Stimulated activated CD8-positive, alpha-beta memory T cell treated with anti-CD3 and anti-CD28 coated beads, Interleukin-7, amount 100 ng/mL, for 1 hour (primary cell): ENCODE measurements at places on chromosomes 11 and 22.

- DNase-seq: no peak
These were observed 13.1 kb downstream of the WNT11 start for GRCh38 chr11:76193219-76193618.

DNA sequence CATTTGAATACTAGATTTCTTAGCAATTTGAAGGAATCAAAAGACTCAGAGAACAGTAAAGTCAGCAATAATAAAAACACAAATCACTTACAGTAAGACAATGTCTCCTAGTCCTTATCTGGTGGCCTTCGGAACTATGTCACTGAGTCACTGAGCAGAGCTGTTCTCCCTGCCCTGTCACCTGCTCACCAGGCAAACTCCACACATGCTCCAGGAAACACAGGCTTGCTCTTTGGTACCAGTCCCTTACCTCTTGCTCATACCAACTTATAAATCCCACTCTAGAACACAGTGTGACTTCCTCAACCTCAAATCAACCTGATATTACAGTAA, 81.1 kb upstream of the CHRM4 start:
- no peak for DNase-seq

DNA sequence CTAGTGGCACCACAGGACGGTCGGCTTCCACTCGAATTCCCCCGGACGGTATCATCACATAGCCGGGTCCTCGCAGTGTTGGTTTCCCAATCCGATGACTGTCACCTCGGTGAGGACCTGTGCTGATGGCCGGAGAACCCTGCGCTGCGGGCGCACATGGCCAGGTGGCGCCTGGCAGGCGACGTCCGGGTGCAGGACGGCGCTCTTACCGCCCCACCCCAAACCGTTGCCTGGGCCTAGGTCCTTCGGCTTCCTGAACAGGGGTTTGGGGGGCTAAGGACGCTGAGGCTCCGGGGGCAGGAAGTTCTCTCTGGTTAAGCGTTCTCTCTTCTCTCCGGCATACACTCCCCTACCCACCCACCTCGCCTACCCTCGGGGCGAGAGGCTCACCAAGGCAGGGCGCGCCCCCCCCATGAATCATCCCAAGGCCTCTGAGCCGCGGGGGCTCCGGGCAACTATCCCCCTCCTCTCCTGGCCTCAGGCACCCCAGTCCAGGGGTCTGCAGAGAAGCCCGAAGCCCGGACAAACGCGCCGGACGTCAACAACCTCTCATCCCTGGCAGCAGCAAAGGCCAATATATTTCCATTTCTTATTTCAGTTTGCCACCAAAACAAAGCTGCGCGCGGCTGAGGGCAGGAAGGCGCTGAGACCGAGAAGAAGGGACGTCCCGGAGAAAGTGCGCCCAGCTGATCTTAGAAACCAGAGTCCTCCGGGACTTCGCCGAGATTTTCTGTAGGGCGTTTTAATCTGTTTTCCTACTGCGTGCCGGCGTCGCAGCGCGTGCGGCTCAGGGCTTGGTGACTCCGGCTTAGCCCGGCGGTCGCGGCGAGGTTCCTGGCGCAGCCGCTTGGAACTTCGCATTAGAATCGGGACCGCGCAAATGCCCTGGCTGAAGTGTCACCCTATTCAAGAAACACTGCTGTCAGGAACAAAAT, 5.6 kb downstream of the ALX4 start:
- DNase-seq: no peak

DNA sequence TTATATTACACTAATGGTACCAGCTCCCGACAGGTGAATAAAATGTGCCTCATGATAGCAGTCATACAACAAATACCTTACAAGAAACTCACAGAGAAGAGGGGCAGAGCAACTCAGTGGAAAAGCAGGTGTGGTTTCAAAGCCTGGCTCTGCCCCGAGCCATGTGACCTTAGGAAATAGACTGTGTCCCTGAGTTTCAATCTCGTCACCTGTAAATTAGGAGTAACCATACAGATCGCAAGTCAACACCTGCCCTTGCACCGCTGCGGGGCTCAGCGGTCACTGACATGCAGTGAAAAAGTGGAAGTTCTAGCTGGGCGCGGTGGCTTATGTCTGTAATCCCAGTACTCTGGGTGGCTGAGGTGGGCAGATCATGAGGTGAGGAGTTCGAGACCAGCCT, 11.9 kb upstream of the MRTFA start:
- no peak for DNase-seq

GRCh38 chr11:119433358-119433725, 10.4 kb upstream of the THY1 start:
- no peak for DNase-seq

DNA sequence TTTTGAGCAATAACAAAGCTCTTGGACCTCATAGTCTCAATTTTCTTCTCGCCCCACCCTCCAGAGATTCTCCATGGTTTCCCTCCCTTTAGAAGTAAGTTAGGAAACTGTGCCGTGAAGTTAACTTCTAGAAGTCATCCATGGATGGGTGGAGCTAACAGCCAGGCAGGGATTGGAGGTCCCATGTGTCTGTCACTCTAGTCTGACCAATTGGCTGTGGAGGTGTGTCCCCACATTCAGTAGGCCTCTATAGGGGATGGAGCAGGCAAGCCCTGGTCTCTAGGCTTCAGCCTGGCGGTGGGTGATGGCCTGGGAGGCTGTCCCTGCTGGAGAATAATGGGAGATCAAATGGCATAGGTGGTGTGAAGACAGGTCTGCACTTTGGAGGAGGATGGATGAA, 50.7 kb downstream of the TP53I11 start:
- DNase-seq: no peak

DNA sequence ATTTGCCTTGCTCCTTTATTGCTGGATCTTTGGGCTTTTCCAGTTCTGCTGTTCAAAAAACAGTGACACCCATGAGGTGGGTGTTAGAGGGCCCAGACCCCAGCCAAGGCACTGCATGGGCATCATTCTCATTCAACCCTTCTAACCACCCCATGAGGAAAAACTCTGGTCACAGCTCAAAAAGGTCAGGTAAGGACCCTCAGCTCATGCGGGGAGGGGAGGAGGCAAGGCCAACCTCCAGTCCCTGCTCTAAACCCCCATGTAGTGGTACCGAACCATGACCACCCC, 7.4 kb downstream of the GNB1L start:
- no peak for DNase-seq

DNA sequence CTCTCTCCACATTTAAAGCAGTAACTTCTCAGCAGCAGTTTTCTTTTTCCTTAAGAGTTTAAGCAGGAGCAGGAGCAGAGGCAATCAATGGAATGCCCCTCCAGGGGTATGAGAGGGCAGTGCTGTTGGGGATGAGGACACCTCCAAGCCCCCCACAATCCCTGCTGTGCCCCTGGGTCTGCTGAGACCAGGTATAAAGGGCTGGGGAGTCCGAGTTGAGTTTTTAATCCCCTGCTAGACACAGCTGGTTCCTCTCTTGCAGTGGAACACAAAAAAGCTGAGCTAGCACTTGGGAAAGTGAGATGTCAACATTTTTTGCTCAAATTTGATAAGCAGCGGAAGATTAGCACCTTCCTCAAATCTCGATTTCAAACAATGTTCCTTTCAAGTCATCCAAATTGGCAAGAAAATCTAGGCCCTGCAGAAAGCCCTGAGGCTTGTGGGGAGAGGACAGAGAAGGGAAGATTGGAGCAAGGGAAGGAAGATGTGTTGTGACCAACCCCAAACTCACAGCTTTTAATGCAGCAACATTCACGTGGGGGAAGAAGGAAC, 581.9 kb downstream of the SOX6 start:
- DNase-seq: no peak

DNA sequence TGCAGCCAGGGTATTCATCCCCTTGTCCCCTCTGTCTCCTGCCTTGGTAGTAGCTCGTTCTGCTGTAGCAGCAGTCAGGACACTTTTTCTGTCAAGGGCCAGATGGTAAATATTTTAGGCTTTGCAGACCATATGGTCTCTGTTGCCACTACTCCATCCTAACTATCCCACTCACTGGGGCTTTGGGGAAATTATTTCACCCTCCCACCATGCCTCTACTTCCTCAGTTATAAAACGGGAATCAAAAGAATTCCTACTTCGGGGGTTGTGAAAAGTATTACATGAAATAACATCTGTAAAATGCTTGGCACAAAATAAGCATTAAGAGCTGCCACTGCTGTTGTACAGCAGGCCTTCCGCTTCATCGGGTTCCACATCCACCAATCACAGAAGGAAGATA, 89.9 kb upstream of the LDLRAD3 start:
- no peak for DNase-seq

DNA sequence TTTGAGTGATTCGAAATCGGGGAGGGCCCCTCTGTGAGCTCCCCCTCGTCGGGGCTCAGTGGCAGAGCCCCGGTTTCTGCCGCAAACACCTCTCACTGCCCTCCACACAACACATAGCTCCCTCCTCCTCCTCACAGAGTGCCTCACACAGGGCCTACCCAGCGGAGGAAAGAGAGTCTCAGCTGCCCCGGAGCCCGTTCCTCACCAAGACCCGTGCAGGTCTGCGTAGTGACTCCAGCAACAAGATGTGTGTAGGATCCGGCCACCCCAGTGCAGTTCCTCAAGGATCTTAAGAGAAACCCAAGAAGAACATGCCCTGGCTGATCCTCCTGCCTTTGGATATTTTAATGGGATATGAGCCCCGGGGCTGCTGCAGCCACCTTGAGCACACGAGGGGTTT, 238.4 kb downstream of the BRD1 start:
- DNase-seq: no peak

- no peak for DNase-seq
These were observed 5.9 kb downstream of the GNG3 start for GRCh38 chr11:62713343-62713742.

DNA sequence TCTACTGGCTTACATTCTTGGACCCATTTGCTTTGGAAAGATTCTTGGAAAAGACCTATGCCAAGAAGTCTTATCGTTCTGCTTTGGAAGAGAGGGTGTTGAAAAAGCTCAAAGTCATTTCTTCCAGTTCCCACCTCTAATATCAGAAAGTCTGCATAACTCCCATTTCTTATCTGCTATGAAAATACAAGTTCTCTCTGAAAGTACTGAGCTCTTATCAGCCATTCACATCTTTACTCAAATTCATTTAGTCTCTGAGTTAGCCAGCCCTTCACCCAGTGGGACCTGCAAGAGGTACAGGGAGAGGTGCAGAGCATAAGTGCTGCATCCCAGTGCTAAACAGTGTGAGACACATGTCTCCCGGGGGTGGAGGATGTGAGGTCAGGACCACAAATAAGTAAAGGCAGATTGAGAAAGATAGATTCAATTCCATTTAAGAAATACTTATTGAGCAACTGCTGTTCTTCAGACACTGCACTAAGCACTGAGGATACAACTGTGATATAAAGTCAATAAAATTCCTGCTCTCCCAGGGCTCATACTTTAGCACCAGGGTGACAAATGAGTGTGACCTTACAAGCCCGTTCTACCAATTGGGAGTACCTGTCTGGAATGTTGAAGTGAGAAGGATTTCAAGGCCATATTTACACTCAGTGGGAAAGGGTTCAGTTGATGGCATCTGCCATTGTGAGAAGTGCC, 76.7 kb downstream of the PISD start:
- DNase-seq: no peak

GRCh38 chr11:56932572-56933220, 56.0 kb upstream of the OR5AK2 start:
- no peak for DNase-seq

DNA sequence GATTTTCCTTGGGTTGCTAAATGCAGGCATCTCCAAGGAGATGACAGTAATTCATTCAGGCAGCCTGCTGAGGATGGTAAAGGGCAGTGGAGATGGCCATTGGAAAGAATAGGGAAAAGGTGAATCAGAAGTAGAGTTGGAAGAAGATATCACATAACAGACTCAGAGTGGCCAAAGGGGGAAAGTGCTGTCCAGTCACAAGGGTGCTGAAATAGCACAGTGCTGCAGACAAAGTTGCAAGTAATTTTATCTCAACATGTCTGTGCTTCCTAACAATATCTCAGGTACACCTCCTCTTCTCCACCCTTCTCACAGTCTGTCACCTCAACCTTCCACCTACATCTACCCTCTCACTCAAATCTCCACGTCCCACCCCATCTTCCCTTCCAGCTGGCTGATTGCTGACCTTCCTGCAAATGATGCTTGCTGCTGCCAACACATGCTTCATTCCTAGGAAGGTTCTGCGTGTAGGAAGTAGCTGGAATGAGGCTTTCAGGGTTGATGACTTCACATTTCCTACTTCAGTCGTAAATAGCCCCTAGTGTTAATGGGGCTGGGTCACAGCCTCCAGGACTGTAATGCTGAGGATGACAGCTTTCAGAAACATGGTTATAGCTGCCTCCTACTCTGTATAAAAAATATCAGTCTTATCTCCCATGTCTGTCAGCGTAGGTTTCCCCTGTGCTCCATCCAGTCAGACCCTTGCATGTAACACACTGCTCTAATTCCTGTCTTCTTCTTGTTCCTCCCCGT, 123.9 kb downstream of the CTNND1 start:
- no peak for DNase-seq

DNA sequence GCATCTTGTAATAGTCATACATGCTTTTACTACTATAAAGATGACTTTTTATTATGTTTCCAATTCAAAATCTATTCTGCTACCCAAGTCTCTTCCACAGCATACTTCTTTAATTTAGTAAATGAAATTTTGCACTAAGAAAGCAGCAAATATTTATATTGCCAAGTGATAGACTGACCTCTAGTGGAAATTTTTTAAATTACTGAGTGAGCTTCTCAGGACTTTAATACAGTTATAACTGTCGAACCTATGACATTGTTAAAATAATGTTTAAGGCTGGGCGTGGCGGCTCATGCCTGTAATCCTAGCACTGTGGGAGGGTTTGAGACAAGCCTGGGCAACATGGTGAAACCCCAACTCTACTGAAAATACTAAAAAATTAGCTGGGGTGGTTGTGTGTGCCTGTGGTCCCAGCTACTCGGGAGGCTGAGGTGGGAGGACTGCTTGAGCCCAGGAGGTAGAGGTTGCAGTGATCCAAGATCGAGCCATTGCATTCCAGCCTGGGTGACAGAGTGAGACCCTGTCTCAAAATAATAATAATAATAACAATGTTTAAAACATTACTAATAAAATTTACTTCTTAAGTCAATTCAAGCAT, 27.3 kb downstream of the STK33 start:
- no peak for DNase-seq

GRCh38 chr22:25840891-25841290, 98.9 kb downstream of the MYO18B start:
- no peak for DNase-seq

GRCh38 chr11:112206071-112206470, 20.2 kb upstream of the PTS start:
- no peak for DNase-seq

DNA sequence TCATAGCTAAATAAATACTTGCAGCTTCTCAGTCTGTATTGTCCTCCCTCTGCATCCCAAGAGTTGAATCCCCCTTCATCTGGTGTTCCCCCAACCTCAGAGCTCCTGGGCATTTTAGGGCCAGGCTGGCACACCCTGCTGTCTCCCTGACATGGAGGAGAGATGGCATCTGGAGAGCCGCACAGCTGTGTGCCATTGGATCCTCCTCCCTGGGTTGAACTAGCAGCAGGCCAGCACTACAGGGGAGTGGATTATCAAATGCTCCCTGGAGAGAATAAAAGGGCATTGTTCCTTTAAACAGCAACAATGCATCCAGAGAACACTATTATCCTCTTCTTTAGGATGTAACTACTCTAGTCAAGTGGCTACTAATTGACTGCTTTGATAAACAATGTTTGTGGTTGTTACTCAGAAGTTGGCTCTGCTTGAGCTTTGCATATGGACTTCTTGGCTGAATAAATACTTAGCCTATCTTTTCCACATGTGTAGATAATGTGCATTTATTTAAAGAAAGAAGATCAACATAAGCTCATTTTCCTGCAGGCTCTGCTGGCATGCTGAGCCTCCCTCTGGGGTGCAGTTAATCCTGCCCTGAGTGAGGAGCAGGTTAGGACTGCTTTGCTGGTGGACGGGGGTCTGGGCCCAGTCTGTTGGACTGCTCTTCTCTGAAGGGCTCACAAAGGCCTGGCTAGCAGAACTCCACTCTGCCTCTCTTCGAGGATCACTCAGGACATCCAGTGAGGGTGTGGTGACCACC, 897.2 kb downstream of the TBC1D22A start:
- DNase-seq: no peak
